Hepatocyte (in vitro differentiated cells): ENCODE measurements at places on chromosomes 13 and 19. TPM values are rescaled to one million over a fixed set of nuclear protein-coding genes. Genes with fewer than 3 reads are reported as not detected.

MCEMP1 gene
- polyA plus RNA-seq = not detected in 2 replicates

RASGRP4 gene
- polyA plus RNA-seq = 0.44 TPM in 1 of 2 replicates, not detected in the other

DNA sequence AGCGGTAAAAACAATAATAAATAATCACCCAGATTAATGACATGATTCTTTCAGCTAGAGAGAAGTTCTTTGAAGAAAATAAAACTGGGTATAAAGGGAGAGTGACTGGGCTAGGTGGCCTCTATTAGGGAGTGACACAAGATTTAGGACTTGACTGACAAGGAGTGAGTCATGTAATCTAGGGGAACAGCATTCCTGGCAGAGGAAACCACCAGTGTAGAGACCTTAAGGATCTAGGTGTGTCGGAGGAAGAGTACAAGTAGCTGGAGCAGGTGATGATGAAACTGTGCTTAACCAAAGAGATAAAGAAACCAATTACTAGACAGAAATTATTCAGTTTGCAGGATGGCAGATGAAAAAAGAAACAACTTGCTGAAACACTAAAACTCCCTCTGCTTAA, 248.0 kb downstream of the RFC3 start:
- DNase-seq = peak; percentile 19

DNA sequence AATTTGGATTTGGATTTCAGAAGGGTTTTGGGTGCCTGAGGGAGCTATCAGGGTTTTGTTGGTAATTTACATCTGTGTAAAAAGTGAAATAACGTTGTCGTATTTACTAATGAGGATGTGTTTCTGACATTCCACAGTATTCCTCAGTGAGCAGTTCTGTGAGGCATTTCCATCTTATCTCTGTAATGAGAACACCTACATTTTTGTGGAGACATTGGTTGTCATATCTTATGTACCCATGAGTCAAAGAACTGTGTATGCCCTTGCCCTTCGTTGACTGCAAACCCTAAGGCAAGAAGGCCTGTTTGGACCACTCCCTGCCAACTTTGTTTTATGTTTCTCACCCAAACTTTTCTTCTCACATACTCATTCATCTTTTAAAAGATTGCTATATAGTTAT, 14.2 kb upstream of the IL17D start:
- no peak for DNase-seq

- no peak for DNase-seq
These were observed 58.0 kb downstream of the ABCC4 start for GRCh38 chr13:95243207-95243606.

GRCh38 chr13:41596190-41596589, 138.8 kb downstream of the RGCC start:
- no peak for DNase-seq
